ENCODE measurements at places on chromosomes 12 and 14. TPM values are rescaled to one million over a fixed set of nuclear protein-coding genes. Genes with fewer than 3 reads are reported as not detected.

Gene JAG2
- total RNA-seq = 1.1 TPM

Gene TRHDE
- under 0.01 TPM for total RNA-seq

Gene GNB3
- 1.9 TPM for total RNA-seq

Gene SLCO1A2
- total RNA-seq = under 0.01 TPM

Gene BHLHE41
- 0.81 TPM for total RNA-seq

Gene TMEM233
- total RNA-seq = not detected

Gene MYF5
- total RNA-seq = not detected

Gene C12orf54
- total RNA-seq = 0.27 TPM

Gene IL22
- total RNA-seq = not detected

Gene ANO2
- total RNA-seq = 0.81 TPM

Gene CD27
- total RNA-seq = 1.1 TPM

Gene KLRC2
- under 0.01 TPM for total RNA-seq

Gene PAPLN
- total RNA-seq = 1.6 TPM

Gene NFATC4
- 0.54 TPM for total RNA-seq

Gene ARMH4
- 1.1 TPM for total RNA-seq

Gene DEPDC4
- total RNA-seq = 0.27 TPM

Gene YLPM1
- 21.3 TPM for total RNA-seq

Gene OR11H7
- not detected for total RNA-seq

Gene CCDC196
- not detected for total RNA-seq

Gene FBLN5
- 1.9 TPM for total RNA-seq

Gene KLRC3
- total RNA-seq = not detected

Gene SLC8A3
- total RNA-seq = 32.6 TPM

Gene DTX1
- 1.1 TPM for total RNA-seq

Gene ISCA2
- 17.2 TPM for total RNA-seq

Gene GPR84
- 0.81 TPM for total RNA-seq

Gene TPH2
- total RNA-seq = not detected

Gene NYNRIN
- total RNA-seq = 20.2 TPM

Gene KCNMB4
- 3.0 TPM for total RNA-seq

Gene GPR137C
- total RNA-seq = 0.27 TPM

Gene TAS2R7
- total RNA-seq = not detected

Gene COCH
- total RNA-seq = 2.2 TPM

Gene VRTN
- under 0.01 TPM for total RNA-seq

Gene IQSEC3
- 3.8 TPM for total RNA-seq

Gene IFI27L2
- total RNA-seq = 64.6 TPM

Gene DENND5B
- 9.4 TPM for total RNA-seq

Gene CLEC2A
- total RNA-seq = not detected

Gene RERG
- under 0.01 TPM for total RNA-seq

Gene CS
- 106 TPM for total RNA-seq

Gene UNC119B
- 17.0 TPM for total RNA-seq

Gene SLC17A8
- not detected for total RNA-seq

Gene CYP46A1
- not detected for total RNA-seq

Gene KIF26A
- 0.27 TPM for total RNA-seq

Gene DLK1
- total RNA-seq = 0.27 TPM

Gene GDF11
- 17.5 TPM for total RNA-seq

Gene PLEKHH1
- 0.27 TPM for total RNA-seq

Gene PDZRN4
- total RNA-seq = 2.4 TPM

Gene CEBPE
- 0.81 TPM for total RNA-seq

Gene SERPINA9
- not detected for total RNA-seq

Gene DPPA3
- not detected for total RNA-seq

Gene NTN4
- total RNA-seq = under 0.01 TPM

Gene SLC7A8
- total RNA-seq = 2.2 TPM
